ENCODE measurements at places on chromosomes 11 and 22.

GRCh38 chr11:111230122-111230465, 15.4 kb upstream of the POU2AF2 start:
- no peak for DNase-seq

- DNase-seq: no peak
Observed at GRCh38 chr11:5631969-5632635, 7.3 kb downstream of the TRIM34 start.

DNA sequence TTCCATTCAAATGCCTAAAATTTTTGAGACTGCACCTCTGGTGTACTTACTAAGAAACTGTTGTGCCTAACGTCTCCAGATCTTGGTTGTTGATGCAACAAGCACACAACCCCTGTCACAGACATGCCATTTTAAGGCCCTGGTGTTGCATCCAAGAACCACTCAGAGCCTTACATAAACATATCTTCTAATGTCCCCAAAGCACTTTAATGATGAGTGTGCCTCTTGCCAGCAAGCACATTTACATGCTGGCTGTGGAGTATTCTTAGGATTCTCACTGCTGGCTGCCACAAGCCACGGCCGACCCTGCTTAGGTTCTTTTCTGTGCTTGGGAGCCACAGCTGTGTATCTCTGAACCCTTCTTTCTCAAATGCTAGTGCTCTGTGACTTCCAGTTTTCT, 201.4 kb downstream of the ADAMTS15 start:
- DNase-seq: no peak

- no peak for DNase-seq
Observed at GRCh38 chr11:34606326-34607120, 14.4 kb upstream of the EHF start.

DNA sequence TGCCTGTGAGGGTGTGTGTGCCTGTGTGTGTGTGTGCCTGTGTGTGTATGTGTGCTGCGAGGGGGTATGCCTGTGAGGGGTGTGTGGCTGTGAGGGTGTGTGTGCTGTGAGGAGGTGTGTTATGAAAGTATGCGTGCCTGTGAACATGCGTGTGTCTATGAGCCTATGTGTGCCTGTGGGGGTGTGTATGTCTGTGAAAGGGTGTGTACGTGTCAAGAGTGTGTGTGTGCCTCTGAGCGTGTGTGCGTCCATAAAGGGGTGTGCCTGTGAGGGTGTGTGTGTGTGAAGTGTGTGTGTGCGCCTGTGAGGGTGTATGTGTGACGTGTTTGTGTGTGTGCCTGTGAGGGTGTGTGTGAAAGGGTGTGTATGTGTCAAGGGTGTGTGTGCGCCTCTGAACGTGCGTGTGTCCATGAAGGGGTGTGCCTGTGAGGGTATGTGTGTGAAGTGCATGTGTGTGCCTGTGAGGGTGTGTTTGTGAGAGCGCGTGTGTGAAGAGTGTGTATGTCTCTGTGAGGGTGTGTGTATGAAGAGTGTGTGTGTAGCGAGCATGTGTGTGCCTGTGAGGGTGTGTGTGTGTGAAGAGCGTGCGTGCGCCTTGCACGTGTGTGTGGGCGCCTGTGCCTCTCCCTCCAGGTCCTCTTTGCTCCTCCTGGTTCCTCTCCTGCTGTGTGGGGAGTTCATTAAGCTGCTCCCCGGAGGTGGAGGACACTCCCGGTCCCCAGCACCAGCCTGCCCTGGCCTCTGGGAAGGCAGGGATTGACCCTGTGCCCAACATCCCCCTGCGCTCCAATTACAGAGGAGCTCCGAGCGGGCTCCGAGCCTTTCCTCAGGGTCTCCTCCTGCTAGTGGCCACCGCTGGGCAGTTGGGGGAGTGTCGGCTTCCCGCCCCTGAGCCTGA, 53.3 kb downstream of the CACNA1I start:
- DNase-seq: no peak

GRCh38 chr11:36023922-36024321, 80.1 kb downstream of the LDLRAD3 start:
- DNase-seq: no peak

Measured in progenitor cell of endocrine pancreas (in vitro differentiated cells).